ENCODE measurements at places on chromosomes 5 and 9.
A peak's percentile ranks its signal among the peaks of the same experiment; 100 is the strongest.

DNA sequence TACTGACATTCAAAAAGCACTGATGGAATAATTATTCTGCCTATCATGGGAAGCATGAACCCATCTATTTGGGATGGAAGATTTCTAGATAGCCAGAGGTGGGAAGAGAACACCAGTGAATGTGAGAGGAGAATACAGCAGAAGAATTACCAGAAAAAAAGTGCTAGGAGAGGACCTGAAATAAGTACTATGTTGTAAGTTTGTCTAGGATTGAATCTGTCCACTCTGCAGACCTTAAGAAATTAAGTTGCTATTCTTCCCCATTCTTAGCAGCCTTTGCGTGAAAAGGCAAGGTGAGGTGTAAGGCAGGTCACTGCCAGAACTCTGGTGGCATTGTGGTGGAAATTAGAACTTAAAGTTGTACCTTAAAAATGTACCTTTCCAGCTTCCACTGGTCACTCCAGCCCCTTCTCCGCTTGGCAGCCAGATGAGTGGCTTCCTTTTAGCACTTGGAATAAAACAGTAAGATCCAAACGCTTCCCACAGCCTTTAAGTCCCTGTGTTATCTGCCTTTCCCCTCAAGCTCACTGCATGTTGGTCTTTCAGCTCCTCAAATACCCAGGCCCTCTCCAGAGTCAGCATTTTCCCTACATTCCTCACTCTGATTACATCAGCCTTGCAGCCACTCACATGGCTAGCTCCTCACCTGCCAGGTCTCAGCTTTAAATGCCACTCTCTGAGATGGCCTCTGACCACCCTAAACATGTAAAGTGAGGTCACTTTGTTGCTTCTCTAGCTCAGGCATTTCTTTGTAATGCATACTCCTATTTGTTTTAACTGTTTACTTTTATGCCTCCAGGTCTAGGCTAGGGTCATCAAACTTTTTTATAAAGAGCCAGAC lies 253.0 kb downstream of the EPB41L4A start:
- DNase-seq = no peak

DNA sequence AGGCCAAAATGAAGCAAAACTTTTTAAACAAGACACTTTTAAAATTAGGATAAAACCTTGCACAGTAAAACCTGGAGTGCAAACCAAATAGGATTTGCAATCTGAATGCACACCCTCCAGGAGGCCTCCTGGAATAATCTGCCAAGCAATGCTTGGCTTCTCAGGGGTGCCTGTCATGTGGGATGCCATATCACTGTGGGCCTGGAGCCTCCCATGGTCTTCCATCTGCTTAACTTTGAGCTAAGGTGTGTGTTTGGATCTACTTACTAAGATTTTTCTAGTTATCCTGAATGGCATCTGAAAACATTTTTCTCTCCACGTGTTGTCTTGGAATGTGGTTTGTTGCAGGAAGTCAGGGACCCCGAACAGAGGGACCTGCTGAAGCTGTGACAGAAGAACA lies 52.1 kb downstream of the RGS7BP start:
- DNase-seq = no peak

DNA sequence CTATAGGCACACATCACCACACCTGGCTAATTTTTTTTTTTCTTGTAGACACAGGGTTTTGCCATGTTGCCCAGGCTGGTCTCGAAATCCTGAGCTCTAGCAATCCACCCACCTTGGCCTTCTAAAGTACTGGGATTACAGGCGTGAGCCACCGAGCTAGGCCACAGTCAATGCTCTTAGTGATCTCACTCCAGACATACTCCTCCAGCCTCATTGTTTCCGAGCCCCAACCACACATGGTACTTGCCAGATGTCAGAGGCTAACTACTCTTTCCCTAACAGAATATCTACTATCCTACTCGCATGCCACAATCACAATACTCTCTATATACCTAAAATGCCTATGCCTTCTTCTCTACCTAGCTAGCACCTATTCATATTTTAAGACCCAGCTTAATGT lies 17.1 kb downstream of the SUSD1 start:
- DNase-seq = no peak

DNA sequence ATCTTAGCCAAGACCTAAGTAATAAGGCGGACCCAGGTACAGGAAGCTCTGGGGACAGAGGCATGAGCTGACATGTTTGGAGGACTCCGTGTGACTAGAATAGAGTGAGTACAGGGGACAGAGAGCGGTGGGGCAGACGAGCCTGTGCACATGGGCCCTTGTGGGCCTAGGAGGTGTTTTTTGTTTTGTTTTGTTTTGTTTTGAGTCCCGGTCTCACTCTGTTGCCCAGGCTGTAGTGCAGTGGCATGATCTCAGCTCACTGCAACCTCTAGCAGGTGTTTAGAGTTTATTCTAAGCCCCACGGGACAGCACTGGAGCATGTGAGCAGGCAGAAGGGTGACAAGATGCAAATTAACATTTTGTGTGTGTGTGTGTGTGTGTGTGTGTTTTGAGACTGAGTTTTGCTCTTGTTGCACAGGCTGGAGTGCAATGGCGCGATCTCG lies 3.1 kb upstream of the EEIG1 start:
- DNase-seq = no peak

DNA sequence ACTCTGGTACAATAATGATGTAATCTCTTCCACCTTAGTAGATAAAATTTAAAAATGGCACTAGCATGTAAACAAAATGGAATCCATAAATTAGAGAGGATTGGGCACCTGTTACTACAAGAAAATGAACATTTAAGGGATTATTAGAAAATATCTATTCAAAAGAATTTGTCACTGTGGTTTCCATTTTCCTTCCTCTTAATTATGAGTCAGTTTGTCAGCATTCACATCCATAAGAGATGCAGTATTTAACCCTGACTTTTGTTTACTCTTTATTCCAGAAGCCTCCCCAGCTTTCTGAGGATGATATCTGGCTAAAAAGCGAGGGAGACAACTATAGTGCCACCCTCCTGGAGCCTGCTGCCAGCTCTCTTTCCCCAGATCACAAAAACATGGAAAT lies 72.1 kb downstream of the C9orf152 start:
- DNase-seq = no peak

GRCh38 chr9:36174731-36175130 lies 5.5 kb downstream of the CCIN start:
- no peak for DNase-seq

GRCh38 chr9:38362852-38363588 lies 29.5 kb upstream of the ALDH1B1 start:
- peak; percentile 75 for DNase-seq

- no peak for DNase-seq
Measured at GRCh38 chr5:149427374-149427773, 48.3 kb upstream of the IL17B start.

DNA sequence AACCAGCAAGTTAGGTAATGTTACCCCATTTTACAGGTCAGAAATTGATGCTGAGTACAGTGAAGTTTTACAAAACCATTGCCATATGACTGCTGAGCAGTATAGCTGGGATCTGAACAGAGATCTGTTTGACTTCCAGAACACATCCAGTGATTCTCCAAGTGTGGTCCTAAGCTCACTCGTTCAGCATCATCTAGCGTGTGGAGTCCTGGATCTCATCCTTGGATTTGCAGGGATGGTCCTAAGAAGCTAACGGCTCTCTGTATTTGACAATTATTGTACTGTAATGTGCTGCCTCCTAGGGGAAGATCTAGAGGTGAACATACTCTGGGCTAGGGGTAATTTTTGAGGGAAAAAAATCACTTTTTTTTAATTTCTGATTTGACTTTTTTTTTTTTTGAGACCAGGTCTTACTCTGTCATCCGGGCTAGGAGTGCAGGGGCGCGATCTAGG lies 1.4 kb downstream of the SLC26A2 start:
- DNase-seq = peak; percentile 31

- DNase-seq = no peak
Measured at GRCh38 chr5:123699571-123699970, 187.6 kb downstream of the CSNK1G3 start.

GRCh38 chr5:172931001-172931536 lies 28.2 kb upstream of the RPL26L1 start:
- DNase-seq = no peak

DNA sequence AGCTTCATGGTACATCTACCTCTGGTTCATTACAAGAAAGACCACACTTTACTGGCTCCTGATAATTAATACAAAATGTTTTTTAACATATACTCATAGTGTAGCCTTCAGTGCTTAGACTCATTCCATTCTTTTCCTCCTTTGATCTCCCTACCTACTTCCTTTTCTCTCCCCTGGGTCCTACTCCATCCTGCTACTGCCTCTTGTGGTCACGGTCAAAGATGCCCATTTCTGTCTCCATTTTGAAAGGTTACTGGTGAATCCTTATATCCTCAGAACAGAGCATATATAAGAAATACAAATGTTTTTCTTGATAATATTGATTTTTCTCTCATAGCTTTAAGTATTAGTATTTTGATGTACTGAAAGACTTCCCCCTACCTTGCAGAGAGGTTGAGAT lies 375.9 kb downstream of the ARRDC3 start:
- no peak for DNase-seq

DNA sequence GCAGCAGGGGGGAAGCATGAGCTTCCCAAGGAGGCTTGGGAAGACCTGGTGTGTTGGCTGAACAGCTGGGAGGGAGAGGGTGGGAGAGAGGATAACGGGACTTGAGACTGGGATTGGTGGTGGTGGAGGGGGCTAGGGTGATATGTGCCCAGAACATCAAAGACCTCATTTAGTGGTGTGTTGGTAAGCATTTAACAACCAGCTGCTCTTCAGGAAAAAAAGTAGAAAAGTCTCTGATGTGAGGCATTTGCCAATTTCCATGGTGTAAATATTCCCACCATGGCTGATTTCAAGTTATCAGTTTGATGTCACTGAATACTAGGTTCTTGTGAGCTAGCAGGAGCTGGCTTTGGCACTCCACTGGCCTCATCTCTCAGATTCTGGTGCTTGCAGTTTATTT lies 170.8 kb downstream of the MACROH2A1 start:
- DNase-seq = no peak

DNA sequence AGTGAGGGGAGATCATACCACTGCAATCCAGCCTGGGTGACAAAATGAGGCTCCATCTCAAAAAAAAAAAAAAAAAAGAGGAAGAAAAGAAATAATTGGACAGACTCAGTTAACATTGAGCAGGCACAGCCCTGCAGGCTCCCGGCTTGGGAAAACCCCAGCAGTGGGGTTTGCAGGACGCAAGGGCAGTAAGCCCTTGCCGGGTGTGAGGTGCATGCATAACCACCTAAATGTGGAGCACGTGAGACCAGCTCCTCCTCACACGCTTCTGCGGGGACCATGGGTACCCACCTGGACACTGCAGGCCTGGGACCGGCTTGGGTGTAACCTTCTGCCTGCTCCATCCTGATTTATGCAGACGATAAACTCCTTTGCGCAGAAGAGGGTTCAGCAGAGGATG lies 4.8 kb upstream of the SLC6A18 start:
- DNase-seq = no peak

DNA sequence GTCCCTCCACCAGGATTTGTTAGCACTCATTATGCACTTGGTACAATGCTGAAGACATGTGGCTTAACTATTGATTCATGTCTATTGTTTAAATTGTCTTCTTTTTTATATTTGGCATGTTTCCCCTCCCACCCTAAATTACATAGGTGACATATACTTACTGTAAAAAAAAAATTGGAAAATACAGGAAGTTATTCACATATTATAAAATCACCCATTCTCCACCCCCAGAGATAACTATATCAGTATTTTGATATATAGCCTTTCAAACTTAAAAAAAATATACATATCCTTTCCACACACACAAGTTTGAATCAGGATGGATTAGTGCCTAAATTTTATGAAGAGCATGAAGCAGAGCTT lies 87.6 kb downstream of the FGF1 start:
- DNase-seq = no peak

GRCh38 chr5:72622170-72622760 lies 115.1 kb upstream of the ZNF366 start:
- no peak for DNase-seq

DNA sequence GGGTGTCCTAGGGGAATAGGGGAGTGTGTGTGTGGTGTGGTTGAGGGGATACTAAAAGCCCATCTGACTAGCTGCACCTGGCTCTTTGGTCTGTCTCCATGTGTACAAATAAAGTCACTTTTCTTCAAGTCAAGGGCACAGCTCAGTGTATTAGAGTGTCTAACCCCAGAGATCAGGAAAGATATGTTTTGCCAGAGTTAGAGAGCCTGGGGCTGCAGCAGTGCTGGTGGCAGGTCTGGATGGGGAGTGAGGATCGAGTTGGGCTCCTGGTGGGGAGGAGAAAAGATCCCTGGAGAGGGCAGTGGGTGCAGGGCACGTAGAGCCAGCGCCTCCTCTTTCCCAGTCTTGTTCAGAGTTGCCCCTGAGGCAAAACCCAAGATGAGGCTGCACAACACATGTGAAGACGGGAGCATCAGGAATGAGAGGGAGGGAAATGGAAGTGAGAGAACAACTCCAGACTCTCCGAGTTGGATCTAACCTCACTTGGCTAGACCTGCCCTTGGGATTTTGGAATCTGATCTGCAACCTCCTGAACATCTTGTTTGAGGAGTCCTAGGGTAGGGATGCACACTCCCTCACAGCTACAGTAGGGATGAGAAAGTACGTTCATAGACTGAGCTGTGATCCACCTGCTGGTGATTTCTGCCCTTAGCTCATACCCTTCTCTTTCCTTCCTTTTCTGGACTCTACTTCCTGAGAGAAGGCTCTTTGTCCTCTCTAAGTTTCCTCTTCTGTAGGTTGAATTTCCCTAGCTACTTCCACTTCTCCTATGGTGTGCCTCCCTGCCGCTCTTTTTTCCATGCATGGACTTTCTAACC lies 309.9 kb downstream of the ZSWIM6 start:
- DNase-seq = no peak

- no peak for DNase-seq
Measured at GRCh38 chr5:171861381-171861780, 75.8 kb downstream of the SMIM23 start.

GRCh38 chr9:136856079-136856476 lies 3.9 kb downstream of the MAMDC4 start:
- no peak for DNase-seq

DNA sequence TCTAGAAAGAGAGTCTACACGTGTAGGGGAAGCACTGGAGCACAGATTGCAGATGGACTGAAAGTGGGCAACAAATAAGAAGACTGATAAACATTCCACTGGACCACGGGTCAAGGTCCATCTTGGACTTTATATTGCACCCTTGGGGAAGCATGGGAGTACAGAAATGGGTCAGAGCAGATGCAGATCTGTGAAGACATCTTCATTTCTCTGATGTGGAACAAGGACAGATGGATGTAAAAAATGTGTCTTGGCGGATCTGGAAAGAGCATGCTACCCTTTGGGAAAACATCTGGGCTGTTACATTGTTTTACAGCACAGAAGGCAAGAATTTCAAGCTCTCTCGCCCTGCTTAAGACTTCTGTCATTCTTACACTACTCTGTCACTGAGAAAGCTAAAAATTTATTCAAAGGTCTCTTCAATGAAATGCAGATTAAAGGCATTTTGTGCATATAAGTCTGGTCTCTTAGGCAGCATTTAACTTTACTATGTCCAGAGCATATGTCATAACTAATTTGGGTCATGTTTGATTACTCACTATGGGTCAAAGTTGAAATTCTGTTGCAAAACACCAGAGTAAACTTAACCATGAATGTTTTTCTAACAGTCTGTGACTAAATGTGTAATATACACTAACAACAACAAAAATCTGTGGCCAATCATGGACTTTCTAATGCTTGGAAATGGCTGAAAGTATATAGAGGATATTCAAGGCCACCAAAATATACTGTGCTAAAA lies 756.4 kb upstream of the DMAC1 start:
- no peak for DNase-seq

GRCh38 chr5:14864181-14864812 lies 7.3 kb downstream of the ANKH start:
- no peak for DNase-seq

Measured in suppressor macrophage treated with lipopolysaccharide for 1 hour (primary cell).